ENCODE measurements at places on chromosomes 4 and X.
A peak's percentile ranks its signal among the peaks of the same experiment; 100 is the strongest.

- no peak for DNase-seq
These were observed 500.2 kb downstream of the INPP4B start for GRCh38 chr4:142345924-142346323.

DNA sequence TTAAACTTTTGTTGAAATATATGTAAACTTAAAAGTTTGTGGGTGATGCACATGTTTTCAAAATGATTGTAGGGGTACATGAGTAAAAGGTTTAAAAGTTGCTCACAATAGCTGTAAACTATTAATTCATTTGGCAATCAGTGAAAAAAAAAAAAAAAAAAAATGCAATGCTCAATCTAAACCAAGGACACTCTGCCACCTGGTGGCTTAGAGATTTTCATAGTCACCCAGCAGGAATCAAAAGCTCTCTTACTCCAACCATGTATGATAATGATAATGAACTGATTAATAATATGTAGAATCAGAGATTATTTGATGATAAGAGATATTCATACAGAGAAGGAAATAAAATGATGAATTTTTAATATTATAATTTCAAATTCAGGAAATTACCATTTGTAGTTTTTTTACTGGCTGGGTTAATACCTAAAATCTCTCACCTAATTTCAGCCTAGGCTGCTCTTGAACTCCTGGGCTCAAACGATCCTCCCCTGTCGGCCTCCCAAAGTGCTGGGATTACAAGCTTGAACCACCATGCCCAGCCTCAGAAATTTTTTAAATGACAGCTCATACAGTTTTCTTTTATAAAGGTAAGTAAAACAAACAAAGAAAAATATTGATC is 46.9 kb upstream of the SLC25A4 start:
- DNase-seq, result peak; percentile 20

DNA sequence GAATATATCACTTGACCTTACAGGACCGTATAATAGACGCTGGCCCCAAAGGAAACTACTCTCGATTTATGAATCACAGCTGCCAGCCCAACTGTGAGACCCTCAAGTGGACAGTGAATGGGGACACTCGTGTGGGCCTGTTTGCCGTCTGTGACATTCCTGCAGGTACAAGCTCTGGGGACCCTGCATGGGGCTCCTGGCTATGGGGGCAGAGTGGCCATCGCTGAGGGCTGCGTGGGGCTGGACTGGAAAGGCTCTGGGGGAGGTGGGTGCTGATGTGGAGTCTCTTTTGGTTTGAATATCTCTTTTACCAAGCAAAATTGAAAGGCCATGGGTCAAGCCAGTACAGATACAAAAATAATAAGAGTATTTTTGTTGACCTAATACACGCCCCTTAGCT is 33.9 kb downstream of the NELFA start:
- no peak for DNase-seq

DNA sequence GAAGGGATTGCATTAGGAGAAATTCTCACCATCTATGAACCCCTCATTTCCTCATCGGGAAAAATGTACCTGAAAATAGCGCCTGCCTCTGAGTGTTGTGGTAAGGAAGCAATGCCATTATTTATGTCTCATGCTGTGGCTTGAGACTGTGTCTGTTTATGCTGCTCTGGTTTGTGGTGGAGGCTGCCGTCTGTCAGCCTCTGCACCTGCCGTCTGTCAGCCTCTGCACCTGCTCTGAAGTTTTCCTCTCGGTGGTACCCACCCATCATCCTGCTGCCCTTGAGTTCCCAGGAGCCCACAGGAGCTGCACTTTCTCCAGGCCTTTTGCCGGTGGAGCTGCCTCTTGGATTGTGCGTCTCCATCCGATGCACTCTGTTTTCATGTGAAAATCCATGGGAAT is 68.5 kb upstream of the PPP2R3B start:
- DNase-seq, result no peak

DNA sequence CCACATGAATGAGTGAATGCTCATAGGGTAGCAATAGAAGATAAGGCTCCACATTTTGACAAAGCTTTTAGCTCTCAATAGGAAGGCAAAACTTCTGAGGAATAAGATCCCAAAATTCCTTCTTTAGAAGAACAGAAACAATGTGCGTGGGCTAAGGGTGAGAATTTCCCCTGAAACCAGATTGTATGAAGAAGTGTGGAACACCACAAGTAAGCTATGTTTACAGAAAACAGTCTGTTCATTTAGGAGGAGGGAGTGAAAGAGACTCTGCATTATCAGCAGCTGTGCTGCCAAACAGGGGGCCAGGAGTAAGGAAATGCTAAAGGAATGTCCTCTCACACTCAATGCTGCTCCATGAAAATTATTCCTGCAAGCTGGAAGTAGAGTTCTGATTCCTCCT is 851.6 kb downstream of the CENPC start:
- DNase-seq, result no peak

DNA sequence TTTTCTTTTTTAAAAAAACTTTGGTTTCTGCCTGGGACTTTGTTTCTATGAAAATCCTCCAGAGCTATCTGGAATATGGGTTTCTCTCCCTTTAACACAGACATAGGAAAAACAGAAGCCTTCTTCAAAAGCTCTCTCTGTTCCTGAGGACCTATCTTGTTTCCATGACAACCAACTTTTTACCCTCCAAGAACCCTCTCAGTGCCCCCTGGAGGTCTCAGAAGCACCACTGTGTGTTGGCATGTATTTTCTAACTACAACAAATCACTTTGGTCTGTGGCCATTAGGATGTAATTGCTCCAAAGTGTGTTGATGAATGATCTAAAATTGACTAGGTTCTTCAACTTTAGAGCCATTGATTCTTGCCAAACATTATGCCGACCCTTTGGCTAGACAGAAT is 1331.6 kb downstream of the ADGRL3 start:
- no peak for DNase-seq

GRCh38 chr4:142379277-142380051 is 466.6 kb downstream of the INPP4B start:
- no peak for DNase-seq

DNA sequence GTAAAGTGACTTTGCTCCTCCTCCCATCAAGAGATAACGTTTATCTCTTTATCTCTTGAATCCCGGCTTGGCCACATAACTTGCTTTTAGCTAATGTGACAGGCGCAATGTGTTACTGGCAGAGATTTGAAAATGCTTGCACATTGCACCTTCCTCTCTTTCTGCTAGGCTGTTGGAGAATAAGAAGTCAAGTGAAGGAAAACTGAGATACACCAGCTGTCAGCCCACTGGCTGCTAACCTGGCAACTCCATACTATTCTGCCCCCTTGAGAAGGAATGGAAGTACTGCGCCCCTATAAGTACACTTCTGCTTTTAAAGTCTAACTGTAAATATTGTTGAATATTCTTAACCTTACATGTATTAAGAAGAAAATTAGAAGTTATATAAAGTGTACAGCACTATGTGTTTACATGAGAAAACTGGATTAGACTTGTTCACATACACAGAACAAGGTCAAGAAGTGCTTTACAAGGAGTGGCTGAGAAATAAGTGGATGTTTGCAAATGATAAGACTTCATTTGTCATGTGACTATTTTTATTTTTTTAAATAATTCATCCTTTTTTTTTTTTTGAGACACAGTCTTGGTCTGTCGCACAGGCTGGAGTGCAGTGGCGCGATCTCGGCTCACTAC is 424.5 kb upstream of the CTSO start:
- peak; percentile 53 for DNase-seq

GRCh38 chrX:95893636-95894035 is 791.0 kb upstream of the DIAPH2 start:
- DNase-seq, result no peak

DNA sequence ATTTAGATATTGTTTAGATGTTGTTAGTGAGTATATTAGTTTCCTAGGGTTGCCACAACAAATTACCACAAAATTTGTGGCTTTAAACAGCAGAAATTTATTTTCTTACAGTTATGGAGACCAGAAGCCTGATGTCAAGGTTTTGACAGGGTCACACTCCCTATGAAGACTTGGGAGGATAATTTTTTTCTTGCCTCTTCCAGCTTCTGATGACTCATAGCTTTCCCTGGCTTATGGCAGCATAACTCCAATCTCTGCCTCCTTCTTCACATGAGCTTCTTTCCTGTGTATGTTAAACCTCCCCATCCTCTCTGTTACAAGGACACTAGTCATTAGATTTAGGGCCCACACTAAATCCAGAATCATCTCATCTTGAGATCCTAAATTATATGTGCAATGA is 20.9 kb upstream of the RAB40A start:
- no peak for DNase-seq

DNA sequence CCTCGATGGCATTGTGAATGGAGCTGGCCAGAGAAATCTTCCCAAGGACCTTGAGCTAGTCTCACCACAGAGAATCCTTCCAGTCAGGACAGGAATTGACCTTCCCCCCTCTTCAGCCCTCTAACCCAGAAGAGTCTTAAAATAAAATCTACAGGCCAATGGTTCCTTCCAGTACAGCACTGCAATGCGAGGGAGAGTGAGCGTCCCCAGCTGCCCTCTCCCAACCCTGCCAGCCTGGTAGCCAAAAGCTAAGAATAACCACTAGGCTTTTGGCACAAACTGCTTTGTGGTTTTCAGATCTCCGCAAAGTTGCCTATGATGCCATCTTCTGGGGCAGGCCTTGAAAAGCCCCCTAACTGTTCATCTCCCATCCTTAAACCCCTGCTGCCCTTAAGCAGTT is 175.1 kb downstream of the AR start:
- no peak for DNase-seq

GRCh38 chrX:100931218-100931924 is 2.7 kb upstream of the XKRX start:
- DNase-seq, result no peak

DNA sequence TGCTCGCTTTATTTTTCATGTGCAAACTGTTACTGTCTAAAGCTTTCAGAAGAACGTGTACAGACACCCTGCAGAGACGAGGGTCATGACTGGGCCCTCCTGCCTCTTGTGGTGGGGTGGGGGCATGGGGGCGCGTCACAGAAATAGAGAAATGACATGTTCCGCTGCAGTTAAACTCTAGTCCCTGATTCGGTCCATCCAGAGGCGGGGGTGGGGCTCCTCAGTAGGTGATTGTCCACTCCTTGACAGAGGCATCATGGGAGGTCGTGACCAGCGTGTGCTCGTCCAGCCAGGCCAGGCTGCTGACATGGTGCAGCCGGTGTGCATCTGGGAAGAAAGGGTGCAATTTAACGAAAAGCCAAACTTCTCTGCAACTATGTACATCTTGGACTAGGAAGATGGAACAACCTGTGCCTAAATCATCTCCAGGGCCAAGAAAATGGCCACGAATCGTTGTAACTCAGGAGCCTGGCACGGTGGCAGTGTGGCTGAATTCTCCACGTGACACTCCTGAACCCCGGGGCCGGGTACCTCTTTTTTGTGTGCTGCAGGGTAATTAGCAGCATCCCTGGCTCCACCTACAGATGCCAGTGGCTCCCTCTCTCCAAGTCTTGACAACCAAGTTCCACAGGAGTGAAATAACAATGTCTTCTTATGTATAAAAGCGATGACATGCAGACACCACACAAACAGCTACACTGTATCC is 41.3 kb downstream of the WDR1 start:
- DNase-seq, result no peak

DNA sequence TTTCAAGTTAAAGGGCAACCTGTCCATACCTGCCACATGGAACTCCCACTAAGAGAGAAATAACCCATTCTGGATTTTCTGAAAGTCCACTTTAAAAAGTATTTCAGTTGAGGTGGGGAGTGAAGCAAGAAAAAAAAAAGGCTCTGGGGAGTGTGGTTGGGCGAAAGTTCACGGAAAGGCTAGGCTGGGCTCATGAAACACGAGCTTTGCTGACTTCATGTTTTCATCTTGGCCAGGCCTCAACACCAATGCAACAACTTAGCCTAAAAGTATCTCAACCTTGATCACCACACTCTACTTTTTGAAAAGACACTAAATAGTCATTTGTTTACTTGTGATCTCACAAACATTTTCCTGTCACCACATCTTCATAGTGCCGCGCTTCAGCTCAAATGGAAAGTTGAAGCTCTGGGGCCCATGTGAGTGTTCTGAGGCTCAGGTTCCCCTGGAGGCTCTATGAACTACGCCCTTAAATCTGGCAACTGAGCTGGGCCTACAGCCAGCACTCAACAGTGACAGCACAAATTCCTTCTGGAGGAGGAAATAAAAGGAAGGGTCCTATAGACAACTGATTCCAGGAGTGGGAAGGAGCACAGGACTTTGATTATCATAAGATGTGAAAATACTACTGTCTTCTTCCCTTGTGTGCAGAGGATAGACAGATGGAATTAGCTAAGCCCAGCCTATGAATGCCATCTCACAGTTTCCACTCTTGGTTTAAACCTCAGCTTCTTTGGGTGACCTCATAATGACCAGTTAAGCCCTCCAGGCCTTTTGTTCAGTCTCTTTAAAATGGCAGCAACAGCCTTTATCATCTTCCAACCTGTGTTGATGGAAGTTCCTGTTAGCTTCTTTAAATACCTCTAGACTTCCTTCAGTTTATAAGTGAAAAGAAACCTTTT is 5.1 kb downstream of the CD40LG start:
- no peak for DNase-seq

Measured in NCI-H1092 treated with DMSO at 0.1 percent for 48 hours (cell line).